ENCODE measurements at places on chromosomes 6 and 20.

- DNase-seq, result peak; percentile 82
These were observed 107.3 kb upstream of the SNX9 start for GRCh38 chr6:157715728-157716164.

GRCh38 chr6:14072084-14072483, 45.5 kb upstream of the CD83 start:
- DNase-seq, result peak; percentile 24

GRCh38 chr20:32509639-32510066, 75.5 kb downstream of the NOL4L start:
- DNase-seq, result no peak

DNA sequence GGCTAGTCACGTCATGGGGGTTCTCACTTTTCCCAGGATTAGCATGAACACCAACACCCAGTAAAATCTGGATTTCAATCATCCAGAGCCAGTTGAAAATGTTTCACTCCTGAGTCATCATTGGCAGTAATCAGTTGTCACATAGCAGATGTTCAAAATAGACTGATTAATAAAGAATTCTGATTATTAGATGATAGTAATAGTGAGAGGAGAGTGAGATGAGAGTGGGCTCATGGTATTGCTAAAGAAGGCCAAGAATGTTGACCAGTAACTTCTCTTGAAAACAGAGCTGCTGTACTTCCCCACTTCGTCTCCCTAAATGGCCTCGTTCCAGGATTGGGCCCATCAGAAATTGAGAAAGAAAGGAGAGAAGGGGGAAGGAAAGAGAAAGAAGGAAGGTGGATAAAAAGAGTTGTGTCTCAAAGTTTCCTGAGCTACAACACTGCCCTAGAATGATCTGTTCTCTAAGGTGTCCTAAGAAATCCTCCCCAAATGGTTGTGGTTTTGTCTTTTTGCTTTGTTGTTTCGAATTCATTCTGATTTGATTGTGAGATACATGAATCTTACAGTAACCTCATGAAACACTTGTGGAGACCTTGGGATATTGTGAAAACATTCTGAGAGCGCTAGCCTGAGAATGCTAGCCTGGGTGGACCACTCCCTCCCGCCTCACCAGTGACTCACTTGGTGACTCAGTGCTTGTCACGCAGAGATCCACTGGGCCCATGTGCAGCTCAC, 502.2 kb upstream of the JARID2 start:
- peak; percentile 96 for DNase-seq

DNA sequence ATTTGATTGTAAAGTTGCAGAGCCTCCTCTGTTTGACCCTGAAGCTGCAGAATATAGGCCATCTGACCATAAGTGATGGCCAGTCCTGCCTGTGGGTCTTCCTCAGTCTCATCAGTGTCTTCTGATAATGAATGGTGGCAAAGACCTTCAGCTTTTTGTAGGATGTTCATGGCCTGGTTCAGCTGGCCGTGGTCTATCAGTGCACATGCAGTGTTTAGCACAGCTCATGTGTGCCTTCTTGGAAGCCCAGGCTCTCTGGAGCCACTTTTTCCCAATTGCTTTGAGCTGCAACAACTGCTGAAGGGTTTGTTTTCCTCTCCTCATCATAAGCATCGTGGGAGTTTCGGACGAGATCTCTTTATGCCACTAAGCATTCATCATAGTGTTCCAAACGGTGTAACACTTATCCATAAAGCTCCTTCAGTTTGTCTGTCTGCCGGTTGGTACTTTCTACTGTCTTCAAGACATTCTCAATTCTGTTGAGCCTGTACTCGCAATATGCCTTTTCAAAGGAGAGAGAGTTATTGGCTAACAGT, 70.1 kb upstream of the TULP4 start:
- DNase-seq, result no peak

- peak; percentile 60 for DNase-seq
These were observed 59.7 kb upstream of the SAMD3 start for GRCh38 chr6:130282234-130282995.

GRCh38 chr6:115485400-115485799, 575.3 kb downstream of the FRK start:
- no peak for DNase-seq

- DNase-seq, result no peak
These were observed 524.2 kb downstream of the CDH26 start for GRCh38 chr20:60482221-60483008.

- DNase-seq, result no peak
These were observed 93.2 kb downstream of the TBX18 start for GRCh38 chr6:84671183-84671582.

- peak; percentile 91 for DNase-seq
These were observed 792.0 kb downstream of the MAFB start for GRCh38 chr20:39897058-39897457.

- DNase-seq, result peak; percentile 8
These were observed 21.5 kb upstream of the AAR2 start for GRCh38 chr20:36214684-36215256.

- no peak for DNase-seq
These were observed 106.2 kb upstream of the NRSN1 start for GRCh38 chr6:24019830-24020229.

DNA sequence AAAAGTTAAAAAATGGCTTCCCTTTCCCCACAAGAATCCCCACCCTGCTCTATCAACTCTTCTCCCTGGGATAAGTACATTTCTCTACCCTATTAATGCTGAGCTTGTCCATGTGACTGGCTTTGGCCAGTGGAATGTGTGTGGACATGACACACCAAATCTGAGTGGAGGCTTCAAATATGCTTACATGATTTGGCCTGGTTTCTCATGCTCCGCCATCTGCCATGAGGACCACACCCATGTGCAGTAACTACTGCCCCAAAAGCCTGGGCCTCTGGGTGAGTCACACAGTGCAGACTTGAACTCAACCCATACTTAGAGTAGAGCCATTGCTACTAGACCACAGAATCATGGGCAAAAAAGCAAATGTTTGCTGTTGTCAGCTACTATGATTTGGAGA, 65.4 kb downstream of the PRND start:
- DNase-seq, result peak; percentile 9

- DNase-seq, result peak; percentile 41
These were observed 96.6 kb downstream of the HAO1 start for GRCh38 chr20:7843613-7844012.

GRCh38 chr6:8736156-8736895, 301.0 kb upstream of the SLC35B3 start:
- no peak for DNase-seq

DNA sequence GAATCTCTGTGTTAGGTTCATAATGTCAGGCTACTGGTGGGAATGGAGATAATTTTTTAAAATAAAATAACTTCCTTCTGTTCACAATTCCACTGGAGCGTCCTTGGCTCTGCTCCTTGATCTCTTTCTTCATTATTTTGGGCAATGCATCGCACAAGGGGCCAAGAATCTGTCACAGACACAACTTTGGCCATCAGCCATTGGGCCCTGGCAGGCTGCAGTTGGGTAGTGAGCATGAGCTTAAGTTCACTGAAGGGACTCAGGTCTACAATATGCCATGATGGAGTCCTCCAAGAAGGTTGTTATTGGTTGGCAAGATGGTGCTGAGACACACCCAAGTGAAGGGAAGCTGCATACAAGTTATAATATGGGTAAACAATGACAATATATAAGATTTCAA, 40.0 kb downstream of the CYP39A1 start:
- no peak for DNase-seq

GRCh38 chr6:150937132-150937906, 71.8 kb downstream of the MTHFD1L start:
- peak; percentile 82 for DNase-seq

DNA sequence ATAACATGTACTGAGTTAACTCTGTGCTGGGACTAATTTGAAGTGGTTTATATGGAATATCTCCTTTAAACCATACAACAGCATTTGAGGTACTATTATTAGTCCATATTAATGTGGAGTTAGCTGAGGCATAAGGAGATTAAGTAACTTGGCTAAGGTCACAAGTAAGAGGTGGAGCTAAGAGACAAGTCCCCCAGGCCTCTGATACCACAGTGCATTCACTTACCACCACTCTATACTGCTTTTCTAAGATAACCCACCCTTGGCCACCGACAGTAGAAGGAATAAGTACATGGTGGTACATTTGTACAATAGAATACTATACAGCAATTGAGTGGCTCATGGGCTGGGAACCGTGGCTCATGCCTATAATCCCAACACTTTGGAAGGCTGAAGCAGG, 16.4 kb upstream of the TTPAL start:
- DNase-seq, result no peak

GRCh38 chr6:68400396-68400795, 234.7 kb upstream of the ADGRB3 start:
- no peak for DNase-seq

- DNase-seq, result no peak
These were observed 580 bp downstream of the VEGFA start for GRCh38 chr6:43770372-43771209.

DNA sequence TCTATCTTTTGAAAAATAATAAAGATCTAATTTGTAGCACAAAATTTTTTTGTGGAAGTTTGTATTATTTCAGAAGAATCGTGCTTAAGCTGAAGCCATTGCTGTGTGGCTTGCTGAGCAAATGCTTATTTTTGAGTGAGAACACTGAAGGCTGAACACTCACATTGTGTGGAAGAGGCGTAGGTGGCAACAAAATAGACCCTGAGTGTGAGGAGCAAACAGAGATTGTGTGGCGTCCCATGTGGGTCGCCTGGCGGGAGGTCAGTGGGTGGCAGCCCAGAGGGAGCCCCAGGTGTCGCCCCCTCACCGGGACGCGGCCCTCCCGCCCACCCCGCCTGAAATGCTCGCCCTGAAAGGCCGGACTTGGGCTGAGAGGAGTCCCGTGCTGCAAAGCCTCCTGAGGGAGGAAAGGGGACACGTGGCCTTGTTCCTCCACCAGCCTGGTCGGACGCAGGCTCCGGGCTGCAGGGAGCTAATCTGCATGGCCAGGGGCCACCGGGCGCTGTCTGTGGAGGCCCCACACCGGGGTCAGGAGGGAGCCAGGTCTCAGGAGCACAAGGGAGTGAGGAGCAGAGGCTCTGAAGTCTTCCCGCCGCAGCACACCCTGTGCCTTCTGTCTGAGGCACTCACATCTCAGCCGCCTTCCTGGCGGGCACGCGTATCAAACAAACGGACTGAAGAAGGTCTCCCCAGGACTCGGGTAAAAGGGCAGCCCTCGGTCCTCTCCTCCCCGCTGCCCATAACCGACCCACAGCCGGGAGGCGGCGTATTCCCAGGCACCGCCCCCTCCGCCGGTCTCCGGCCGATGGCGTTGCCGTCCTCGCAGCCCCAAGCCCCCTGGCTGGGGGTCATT, 15.9 kb downstream of the DDO start:
- DNase-seq, result no peak

DNA sequence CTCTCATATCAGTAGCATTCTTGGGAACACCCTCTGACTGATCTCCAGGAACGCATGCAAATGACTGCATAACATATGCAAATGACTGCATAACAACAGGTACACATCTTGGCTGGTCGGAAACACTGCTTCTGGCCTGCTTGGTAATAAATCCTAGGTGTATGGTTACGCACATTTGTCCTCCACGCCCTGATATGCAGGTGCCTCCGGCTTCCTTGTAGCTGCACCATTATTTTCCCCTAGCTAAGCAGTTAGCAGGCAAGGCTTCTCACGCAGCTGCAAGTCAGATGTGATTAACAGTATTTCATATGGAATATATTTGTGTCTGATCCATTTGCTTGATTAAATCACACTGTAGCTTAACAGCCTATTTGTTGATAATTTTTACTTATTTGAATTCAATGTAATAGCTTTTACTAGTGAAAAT, 5.9 kb downstream of the RPS6KA2 start:
- no peak for DNase-seq

DNA sequence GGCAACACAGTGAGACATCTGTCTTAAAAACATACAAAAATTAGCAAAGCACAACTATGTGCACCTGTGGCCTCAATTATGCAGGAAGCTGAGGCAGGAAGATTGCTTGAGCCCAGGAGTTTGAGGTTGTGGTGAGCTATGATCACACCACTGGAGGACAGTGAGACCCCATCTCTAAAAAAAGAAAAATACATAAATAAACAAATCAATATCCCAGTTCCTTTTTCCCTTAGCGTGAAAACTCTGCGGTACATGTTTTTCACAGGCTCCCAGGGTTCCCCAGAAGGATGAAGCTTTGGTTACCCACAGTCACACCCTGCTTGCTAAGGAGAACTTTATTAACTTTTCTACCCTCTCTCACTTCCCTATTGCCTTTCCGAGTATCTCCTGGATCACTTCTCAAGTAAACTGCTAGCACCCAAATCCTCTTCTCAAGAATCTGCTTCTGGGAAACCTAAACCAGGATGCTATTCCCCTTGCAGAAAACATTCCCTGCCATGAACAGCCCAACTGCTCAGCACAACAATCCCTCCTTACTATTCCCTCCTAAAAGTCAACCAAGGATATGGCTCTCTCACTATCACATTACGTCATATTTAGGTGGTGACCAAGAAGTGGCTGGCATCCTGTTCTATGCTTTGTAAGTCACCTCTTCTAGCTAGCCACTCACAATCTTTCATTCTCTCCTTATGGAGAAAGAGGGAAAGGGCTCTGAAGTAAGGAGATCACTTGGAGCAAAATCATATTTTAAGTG, 122.4 kb downstream of the IPCEF1 start:
- DNase-seq, result no peak

DNA sequence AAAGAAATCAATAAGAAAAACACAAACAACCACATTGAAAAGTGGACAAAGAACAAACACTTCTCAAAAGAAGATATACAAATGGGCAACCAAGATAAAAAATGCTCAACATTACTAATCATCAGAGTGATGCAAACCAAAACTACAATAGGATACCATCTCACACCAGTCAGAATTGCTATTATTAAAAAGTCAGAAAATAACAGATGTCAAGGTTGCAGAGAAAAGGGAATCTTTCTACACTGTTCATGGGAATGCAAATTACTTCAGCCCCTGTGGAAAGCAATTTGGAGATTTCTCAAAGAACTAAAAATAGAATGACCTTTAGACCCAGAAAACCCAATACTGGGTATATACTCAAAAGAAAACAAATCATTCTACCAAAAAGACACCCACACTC, 29.8 kb downstream of the KIF6 start:
- no peak for DNase-seq

- no peak for DNase-seq
These were observed 14.3 kb upstream of the NCOA3 start for GRCh38 chr20:47487175-47487917.

GRCh38 chr6:56708810-56709597, 66.3 kb upstream of the DST start:
- DNase-seq, result peak; percentile 69

- DNase-seq, result no peak
These were observed 86.6 kb upstream of the RPS6KA2 start for GRCh38 chr6:166713434-166714186.

GRCh38 chr6:96235927-96236326, 220.2 kb downstream of the FUT9 start:
- no peak for DNase-seq

Measured in fibroblast of upper back skin (primary cell).